ENCODE measurements at places on chromosomes 11 and 22. TPM values are rescaled to one million over a fixed set of nuclear protein-coding genes. Genes with fewer than 3 reads are reported as not detected.

The DCHS1 gene
- polyA plus RNA-seq: 2.5 TPM

The FAT3 gene
- not detected for polyA plus RNA-seq

The ANO9 gene
- 15.5 TPM for polyA plus RNA-seq

The FGF19 gene
- not detected for polyA plus RNA-seq

The BTBD18 gene
- polyA plus RNA-seq: 0.44 TPM

The SLC5A4 gene
- not detected for polyA plus RNA-seq

The CASTOR1 gene
- polyA plus RNA-seq: 17.5 TPM

The P2RY6 gene
- polyA plus RNA-seq: not detected

The CDKN1C gene
- 0.10 TPM for polyA plus RNA-seq

The FKBP2 gene
- 107 TPM for polyA plus RNA-seq

The C11orf21 gene
- 9.4 TPM for polyA plus RNA-seq

The KRTAP5-9 gene
- not detected for polyA plus RNA-seq

Measured in CD4-positive, alpha-beta memory T cell (primary cell).